Cardiac septum (tissue), 1 donor: ENCODE measurements at places on chromosomes 1 and 21. TPM values are rescaled to one million over a fixed set of nuclear protein-coding genes. Genes with fewer than 3 reads are reported as not detected.

DNA sequence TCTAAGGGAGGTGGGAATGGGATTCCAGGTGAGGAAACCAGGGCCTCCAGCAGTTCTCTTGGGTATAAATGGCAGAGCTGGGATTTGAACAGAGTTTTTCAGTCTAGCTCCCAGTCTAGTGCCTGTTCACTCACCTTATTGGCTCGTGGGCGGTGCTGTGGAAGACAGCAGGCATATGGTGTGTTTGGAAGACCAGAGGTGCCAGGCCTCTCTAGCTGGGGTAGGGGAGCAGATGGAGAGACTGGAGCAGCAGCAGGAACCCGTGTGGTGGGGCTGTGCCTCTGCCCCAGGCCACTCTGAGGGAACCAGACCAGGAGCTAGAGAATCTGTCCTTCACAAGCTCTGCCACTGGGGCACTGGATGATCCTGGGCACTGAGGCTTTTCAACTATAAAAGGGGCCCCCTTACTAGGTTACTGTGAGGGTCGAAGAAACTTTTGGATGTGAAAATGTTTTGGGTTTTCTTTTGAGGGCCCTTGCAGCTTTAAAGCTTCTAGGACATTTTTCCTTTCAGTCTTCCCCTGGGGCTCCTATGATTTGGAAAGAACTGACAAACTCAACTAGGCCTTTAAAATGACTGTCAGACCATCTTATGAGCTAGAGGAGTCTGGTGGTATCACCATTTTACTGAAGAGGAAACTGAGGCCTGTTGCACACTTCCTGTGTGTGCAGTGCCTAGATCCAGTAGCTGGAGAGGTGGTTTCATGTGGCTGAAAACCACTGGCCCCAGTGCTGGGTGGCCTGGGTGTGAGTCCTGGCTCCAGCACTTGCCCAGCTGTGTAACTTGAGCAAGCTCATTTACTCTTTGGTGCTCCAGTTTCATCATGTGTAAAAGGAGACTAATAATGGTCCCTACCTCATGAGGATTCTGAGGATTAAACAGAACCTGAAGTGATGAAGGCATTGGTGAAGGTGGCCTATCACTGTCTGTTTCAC, 6.1 kb downstream of the DMRTB1 start:
- DNase-seq, result no peak

- no peak for DNase-seq
These were observed 31.9 kb upstream of the FHAD1 start for GRCh38 chr1:15215116-15215515.

DNA sequence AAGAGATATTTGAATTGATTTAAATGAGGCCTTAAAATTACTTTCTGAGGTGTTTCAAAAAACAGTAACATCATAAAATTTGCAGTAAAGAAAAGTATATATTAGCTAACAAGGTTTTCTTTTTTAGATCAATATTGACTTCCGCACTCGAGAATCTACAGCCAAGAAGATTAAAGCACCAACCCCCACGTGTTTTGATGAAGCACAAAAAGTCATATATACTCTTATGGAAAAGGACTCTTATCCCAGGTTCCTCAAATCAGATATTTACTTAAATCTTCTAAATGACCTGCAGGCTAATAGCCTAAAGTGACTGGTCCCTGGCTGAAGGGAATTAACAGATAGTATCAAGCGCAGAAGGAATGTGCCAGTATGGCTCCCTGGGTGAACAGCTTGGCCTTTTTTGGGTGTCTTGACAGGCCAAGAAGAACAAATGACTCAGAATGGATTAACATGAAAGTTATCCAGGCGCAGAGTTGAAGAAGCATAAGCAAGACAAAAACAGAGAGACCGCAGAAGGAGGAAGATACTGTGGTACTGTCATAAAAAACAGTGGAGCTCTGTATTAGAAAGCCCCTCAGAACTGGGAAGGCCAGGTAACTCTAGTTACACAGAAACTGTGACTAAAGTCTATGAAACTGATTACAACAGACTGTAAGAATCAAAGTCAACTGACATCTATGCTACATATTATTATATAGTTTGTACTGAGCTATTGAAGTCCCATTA, 3.6 kb downstream of the RGS1 start:
- DNase-seq, result no peak

- no peak for DNase-seq
These were observed 127.1 kb downstream of the HUNK start for GRCh38 chr21:31999810-32000468.

GRCh38 chr1:44646261-44647110, 27.8 kb downstream of the TMEM53 start:
- DNase-seq, result no peak

GRCh38 chr1:2999571-2999970, 21.7 kb upstream of the ACTRT2 start:
- DNase-seq, result peak; percentile 41

DNA sequence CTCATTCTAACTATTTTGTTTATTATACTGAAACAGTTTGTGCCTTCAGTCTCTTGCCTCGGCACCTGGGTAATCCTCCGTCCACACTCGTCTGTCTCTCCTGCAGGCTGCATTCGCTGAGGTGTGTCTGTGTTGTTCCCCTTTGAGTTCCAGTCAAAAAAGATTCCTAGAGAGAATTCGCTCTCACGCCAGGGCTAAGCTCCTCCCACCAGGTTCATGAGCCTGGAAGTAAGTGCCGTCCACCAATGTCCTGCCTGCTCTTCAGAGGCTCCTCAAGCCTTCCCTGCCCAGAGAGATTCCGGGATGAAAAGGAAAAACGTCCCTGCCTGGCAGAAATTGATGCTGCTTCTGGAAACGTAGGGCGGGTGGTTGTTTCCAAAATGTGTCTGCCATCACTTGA, 12.9 kb downstream of the KIAA2013 start:
- DNase-seq, result no peak

- DNase-seq, result no peak
These were observed 1.2 kb downstream of the ELOVL1 start for GRCh38 chr1:43366601-43367025.

- DNase-seq, result peak; percentile 98
These were observed at the start of gene TOR1AIP2 for GRCh38 chr1:179877586-179878265. TSS of gene TOR1AIP2 (minus strand) at chr1:179877803. CDS start at chr1:179852665, 25,138 bp downstream.

DNA sequence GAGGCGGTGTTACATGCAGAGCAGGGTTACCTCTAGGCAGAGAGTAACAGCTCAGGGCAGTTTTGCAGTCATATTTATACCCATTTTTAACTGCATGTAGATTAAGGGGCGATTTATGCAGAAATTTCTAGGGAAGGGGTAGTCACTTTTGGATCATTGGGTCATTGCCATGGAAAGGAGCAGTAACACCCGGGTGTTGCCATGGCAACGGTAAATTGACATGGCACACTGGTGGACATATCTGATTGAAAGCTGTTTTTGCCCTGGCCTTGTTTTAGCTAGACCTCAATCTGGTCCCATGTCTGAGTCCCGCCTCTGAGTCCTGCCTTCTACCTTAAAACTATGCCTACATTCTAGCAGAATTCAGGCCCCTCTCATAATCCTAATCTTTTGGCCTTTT, 11.8 kb upstream of the USP1 start:
- no peak for DNase-seq

DNA sequence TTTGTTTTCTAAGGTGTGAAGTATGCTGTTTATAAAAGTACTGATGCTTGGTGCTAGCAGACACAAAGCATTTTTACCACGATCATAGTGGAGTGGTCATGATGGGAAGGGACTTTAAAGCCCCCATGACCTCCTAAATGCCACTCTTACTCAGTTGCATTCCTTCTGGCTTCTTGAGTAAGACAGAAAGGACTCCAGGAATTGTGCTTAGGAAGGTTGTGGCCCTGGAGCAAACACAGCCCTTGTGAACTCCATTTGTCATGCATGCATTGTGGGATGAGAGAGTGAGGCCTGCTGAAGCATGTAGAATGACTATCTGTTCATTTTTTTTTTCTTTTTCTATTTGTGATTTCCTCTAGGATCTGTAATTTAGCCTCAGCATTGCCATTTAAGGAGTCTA, 34.2 kb downstream of the AK5 start:
- DNase-seq, result no peak

GRCh38 chr21:41667136-41667535, 99.7 kb downstream of the RIPK4 start:
- no peak for DNase-seq

Gene SV2A
- 0.83 TPM for total RNA-seq

Gene FCAMR
- total RNA-seq, result not detected

Gene NBPF10
- 0.92 TPM for total RNA-seq

Gene PLEKHN1
- not detected for total RNA-seq

Gene CHODL
- total RNA-seq, result 0.57 TPM
